IPS DF 6.9 (cell line): ENCODE measurements at places on chromosomes 6 and 20.

- no peaks in the 10 kb centered on the region for H3K36me3 ChIP-seq
- no peaks in the 10 kb centered on the region for H3K27me3 ChIP-seq
- DNase-seq, result no peak
- H3K4me1 ChIP-seq, result peaks cover 4% of the 10 kb centered on the region; the same call in 1 of the 2 replicates
Observed at GRCh38 chr20:62461157-62461556, 14.6 kb downstream of the GATA5 start.

GRCh38 chr20:59232618-59233017 is 67.8 kb upstream of the EDN3 start:
- no peak overlapping the region for H3K27ac ChIP-seq
- no peak for DNase-seq
- H3K36me3 ChIP-seq, result no peaks in the 10 kb centered on the region
- H3K4me1 ChIP-seq, result no peaks in the 10 kb centered on the region
- no peak overlapping the region for H3K4me3 ChIP-seq
- H3K27me3 ChIP-seq, result no peaks in the 10 kb centered on the region

- H3K27ac ChIP-seq, result no peak overlapping the region
- no peaks in the 10 kb centered on the region for H3K27me3 ChIP-seq
- H3K4me3 ChIP-seq, result no peak overlapping the region
Observed at GRCh38 chr20:3313683-3314065, 74.7 kb upstream of the SLC4A11 start.

DNA sequence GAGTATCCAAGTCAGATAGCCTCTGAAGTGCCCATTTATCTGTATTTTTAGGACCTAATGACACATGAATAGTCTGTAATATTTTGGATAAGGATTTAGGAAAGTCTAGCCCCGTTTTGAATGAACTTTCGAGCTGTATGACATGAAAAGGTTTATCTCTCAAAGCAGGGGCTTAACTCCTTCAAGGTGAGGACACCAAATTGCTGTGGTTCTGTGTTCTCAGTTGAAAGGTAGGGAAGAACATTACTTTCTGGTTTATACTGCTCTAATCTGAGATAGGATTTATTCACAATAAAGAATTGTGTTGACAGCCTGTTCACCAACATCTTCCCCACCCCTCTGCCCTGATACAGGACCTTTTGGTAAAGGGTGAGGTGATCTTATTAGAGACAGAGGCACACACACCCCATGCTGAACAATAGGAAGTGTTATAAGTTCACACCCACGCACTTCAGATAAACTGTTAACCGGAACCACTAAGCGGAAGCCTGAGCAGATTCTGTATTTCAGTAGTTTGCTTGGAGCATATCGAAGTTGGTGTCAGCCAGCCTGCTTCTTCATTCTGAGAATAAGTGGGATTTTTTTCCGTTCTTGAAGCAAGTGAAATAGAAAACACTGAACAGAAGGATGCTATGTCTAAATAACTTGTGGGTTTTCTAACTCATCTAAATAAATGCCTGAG is 223.3 kb downstream of the TMEM242 start:
- no peaks in the 10 kb centered on the region for H3K36me3 ChIP-seq
- no peak overlapping the region for H3K27ac ChIP-seq
- H3K27me3 ChIP-seq, result no peaks in the 10 kb centered on the region
- no peak for DNase-seq

DNA sequence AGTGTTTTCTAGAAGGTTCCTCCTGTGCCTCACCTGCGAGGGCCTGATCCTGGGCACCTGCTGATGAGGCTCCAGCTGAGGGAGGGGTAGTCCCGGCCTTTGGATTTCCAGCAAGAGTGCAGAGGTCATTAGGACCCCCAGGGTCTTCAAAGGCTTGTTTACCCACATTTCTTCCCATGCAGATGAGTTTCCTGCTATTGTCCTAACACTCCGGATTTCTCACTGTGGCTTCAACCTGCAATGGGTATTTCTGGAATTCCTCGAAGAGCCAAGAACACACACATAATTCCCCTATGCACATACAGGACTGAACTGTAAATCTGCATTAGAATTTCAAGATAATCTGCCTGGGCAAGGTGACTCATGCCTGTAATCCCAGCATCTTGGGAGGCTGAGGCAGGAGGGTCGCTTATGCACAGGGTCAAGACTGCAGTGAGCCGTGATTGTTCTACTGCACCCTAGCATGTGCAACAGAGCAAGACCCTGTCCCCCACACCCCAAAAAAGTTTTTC is 53.9 kb downstream of the ADNP start:
- no peak overlapping the region for H3K4me3 ChIP-seq
- no peaks in the 10 kb centered on the region for H3K36me3 ChIP-seq
- no peak for DNase-seq
- H3K27ac ChIP-seq, result no peak overlapping the region

DNA sequence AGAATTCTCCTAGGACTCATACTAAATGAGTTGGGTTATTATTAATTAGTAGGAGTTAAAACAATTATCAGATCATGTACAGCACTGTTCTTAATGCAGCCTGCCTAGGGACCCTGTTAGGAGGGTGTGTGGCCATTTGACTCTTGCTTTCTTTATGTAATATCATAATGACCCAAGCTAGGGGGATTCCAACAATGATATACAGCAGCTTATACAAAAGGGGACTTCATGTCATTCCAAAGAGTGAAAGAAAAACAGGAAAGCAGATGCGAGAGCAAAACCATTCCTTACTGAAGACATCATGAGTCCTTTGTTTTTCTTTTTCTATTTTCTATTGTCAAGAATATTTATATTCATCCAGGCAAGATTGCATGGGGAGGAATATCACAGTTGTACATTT is 455.2 kb downstream of the PLCB1 start:
- no peaks in the 10 kb centered on the region for H3K27me3 ChIP-seq
- no peak overlapping the region for H3K4me3 ChIP-seq
- DNase-seq, result no peak
- no peak overlapping the region for H3K27ac ChIP-seq
- H3K4me1 ChIP-seq, result 0 out of 2 replicates have a peak, but pooled peaks cover 2% of the 10 kb centered on the region

DNA sequence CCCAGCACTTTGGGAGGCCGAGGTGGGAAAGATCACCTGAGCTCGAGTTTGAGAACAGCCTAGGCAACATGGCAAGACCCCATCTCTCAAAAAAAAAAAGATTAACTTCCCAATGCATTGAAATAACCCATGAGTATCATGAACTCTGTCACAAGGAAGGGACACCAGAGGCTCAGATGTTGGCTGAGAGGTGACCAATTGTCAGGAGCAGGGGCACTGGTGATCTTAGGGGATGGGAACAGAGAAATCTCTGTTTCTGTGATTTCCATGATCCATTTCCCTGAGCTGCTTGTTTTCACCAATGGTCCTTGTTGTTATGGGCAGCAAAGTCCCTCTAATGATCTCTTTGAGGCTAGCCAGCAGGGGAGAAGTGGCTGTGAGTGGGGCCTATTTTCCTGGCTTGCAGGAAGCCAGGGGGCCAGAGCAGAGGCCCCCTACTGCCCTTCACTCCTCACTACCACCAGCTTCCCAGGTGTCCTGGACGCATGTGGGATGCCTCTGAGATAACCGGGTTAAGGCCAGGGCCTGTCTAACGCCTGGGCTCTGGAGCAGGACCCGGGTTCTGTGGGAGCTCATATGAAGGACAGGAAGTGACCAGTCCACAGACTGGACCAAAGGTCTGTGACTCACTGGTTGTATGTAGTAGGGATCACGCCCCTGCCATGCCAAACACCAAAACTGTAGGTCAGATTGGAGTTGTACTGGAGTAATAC is 54.4 kb downstream of the PCNA start:
- H3K27ac ChIP-seq, result no peak overlapping the region
- no peaks in the 10 kb centered on the region for H3K4me1 ChIP-seq
- DNase-seq, result no peak
- no peaks in the 10 kb centered on the region for H3K36me3 ChIP-seq

DNA sequence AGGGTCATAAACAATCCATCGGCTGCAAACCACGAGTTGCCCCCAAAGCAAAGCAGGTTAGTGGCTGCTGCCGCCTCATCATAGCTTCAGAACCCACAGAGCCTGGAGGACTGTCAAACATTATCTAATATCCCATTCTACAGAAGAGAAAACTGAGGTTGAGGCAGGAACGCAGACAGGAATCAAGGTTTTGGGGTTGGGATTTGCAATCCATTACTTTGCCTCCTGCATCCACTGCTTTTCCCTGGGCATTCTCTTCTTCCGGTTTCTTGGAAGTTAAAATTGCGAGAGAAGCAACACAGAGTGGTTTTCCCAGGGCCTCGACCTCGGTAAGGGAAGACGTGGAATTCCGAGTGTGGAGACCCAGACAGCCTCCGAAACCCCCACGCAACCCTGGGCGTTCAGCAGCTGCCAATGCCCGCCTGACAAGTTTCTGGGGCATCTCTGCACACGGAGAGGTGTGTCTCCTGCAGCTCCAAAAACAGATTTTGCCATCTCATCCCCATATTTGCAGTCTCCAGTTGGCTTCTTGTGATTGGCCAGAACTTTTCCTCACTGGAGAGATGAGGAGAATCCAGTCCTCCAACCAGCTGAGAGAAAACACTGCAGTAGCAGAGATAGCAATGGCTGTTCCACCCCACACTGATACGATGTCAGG is 45.5 kb upstream of the SNAP25 start:
- H3K36me3 ChIP-seq, result no peaks in the 10 kb centered on the region
- H3K4me1 ChIP-seq, result no peaks in the 10 kb centered on the region
- H3K27me3 ChIP-seq, result no peaks in the 10 kb centered on the region
- H3K27ac ChIP-seq, result no peak overlapping the region
- no peak for DNase-seq
